ENCODE measurements at places on chromosomes 16 and 17.

GRCh38 chr17:1693339-1693738 is 8.7 kb upstream of the PRPF8 start:
- DNase-seq = no peak

GRCh38 chr17:64180089-64181073 is 50.4 kb upstream of the ERN1 start:
- DNase-seq = no peak

- DNase-seq = no peak
Observed at GRCh38 chr16:54049591-54050458, 236.8 kb downstream of the IRX3 start.

- DNase-seq = no peak
Observed at GRCh38 chr17:2238432-2239169, 65.0 kb downstream of the SMG6 start.

DNA sequence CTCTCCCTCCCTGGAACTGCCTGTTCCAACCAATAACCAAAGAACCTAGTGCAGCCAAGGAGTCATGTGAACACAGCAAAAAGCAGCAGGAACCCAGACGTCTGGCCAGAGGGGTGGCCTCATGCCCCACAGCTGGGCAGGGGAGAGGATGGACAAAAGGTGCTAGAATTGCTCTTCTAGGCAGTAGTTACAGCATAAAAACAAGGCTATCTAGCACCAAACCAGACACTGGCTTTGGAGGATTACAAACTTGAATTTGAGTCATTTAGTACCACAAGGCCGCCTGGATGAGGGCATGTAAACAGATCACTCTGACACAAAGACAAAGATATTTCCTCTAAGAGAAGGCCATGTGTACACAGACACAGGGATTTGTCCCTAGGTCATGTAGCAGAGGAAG is 423.3 kb upstream of the MAF start:
- no peak for DNase-seq

- DNase-seq = no peak
Observed at GRCh38 chr17:67470163-67470562, 93.1 kb downstream of the PITPNC1 start.

GRCh38 chr16:67546761-67547422 is 15.4 kb upstream of the CTCF start:
- peak; percentile 60 for DNase-seq

DNA sequence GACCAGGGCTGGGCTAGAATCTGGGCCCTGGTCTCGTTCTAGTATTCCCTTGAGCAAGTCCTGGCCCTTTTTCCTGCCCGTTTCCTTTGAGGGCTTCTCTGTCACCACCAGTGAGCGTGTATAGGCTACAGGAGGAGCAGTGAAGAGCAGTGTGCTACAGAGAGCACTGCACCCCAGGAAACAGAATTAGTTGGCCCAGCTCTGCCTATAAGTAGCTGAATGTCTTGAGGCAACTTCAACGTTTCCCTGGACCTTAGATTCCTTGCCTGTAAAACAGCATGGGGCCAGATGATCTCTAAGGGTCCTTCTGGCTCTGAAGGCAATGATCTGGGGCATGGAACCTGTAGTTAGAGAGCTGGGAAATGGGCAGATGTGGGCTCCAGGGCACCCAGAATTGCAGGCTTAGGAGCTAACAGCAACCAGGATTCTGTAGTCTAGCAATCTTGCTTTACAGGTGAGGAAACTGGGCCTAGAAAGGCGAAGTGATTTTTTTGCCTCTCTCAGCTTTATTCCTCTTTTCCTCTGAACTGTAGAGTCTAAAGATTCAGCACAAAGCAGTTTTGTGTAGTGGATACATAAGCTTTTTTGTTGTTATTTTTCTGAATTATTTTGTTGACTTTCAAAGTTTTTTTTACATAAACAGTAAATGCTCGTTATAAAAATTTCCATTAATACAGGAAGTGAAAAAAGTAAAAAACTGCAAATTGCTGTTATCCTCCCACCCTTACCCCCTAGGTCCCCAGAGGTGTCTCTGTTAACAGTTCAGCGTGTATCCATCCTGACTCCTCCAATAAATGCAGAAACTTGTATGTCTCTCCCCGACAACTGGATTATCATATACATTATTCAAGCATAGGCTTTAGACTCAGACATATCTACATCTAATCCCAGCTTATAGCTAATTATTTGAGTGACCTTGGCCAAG is 1.7 kb upstream of the MYL4 start:
- no peak for DNase-seq

GRCh38 chr17:6350806-6351205 is 84.1 kb downstream of the AIPL1 start:
- DNase-seq = no peak

- no peak for DNase-seq
Observed at GRCh38 chr16:20952139-20952920, 51.8 kb downstream of the LYRM1 start.

DNA sequence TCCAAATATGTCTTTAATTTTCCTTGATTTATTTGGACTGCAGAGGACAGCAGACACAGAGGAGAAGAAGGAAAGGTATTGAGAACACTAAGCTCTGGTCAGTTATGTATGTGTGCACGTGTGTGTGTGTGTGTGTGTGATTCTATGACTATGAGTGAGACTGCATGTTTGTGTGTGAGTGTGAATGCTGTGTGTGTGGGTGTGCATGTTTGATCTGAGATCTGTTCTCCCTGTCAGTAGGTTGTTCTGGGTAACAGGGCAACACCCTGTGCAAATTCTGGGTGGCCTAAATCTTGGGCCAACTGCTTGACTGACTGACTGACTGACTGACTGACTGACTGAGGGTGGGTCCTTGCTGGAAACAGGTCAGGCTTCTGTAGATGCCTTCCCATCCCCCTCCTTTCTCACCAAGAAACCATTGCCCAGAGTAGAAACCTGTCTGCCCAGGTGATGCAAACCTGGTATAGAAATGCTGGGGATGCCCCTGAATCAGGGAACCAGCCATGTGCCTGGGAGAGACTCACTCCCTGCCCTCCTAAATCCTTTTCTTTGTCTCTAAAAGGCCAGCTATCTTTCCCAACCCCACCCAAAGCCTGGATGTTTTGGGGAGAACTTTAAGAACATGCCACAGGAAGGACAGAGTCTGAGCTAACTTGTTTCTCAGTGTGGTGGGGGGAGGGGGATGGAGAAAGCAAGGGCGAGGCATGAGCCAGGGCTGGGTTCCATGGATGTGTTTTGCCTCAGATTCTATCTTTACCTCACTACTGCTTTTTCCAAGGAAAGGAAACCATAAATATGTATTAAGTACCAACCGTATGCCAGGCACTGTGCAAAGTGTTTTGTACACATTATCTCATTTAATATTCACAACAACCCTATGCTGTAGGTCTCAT is 4.5 kb upstream of the NR1D1 start:
- no peak for DNase-seq

GRCh38 chr17:68973098-68973846 is 18.1 kb upstream of the ABCA8 start:
- no peak for DNase-seq

- DNase-seq = no peak
Observed at GRCh38 chr17:16191604-16192003, 23.7 kb downstream of the NCOR1 start.

DNA sequence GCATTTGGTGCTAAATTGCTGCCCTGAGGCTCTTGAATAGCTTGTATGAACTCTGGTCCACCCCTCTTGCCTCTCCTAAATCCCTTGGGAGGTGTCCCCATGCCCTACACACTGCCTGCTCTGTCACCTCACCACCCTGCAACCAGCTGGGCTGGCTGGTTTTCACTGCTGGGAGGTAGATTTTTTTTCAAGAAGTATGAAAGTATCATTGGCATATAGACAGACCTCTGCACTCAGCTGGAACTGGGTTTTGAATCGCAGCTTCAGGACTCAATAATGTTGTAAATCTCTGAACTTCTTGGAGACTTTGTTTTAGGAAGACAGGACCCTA is 184.9 kb downstream of the MSI2 start:
- no peak for DNase-seq

GRCh38 chr17:9185688-9186284 is 164.5 kb downstream of the NTN1 start:
- no peak for DNase-seq

DNA sequence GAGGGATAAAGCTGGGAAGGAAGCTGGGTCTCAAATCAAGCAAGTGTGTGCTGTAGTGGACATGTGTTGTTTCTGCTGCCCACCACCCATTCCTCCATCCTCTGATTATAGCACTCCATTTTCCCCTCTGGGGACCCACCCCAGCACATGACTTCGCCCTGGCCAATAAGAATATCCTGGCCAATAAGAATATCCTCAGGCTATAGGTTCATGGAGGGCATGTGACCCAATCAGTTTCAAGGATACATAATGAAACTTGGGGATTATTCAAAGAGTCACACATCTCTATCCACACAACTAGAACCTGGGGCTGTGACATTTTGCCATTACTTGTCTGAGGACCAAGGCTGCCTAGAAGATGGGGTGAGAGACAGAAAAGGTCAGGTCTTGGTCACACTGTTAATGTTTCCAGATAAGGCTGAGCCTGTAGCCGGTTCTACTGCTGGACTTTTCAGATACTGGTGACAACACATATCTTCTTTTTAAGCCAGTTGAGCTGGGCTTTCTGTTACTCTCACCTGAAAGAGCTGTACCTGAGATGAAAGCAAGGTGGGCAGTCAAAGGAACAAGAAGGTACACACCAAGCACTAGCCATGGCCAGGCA is 33.7 kb downstream of the MYO18A start:
- no peak for DNase-seq

- no peak for DNase-seq
Observed at GRCh38 chr16:5022521-5022920, 11.2 kb downstream of the NAGPA start.

DNA sequence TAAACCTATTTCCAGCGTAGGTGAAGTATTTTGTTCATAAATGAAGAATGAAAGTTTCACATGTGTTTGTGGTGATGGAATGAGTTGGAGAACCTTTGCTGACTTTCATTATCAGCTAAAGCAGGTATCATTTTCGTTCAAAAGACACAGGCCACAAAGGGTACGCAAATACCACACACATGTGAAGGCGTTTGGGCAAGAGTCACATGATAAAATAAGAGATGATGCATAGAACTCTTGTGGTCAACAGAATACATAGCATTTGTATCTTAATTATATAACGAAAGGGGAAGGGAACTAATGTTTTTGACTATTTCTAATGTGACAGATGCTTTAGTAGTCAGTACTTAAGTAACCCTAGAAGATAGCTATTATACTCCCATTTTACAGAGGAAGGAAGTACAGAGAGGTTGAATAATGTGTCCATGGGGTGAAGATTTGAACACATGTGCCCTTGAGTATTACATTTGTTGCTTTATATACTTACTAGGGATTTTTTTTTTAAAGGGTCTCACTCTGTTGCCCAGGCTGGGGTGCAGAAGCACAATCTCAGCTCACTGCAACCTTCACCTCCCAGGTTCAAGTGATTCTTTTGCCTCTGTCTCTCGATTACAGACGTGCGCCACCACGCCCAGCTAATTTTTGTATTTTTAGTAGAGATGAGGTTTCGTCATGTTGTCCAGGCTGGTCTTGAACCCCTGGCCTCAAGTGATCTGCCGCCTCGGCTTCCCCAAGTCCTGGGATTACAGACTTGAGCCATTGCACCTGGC is 4.8 kb downstream of the RPA1 start:
- DNase-seq = no peak

- no peak for DNase-seq
Observed at GRCh38 chr17:77287432-77288068, 146.8 kb downstream of the SEC14L1 start.

DNA sequence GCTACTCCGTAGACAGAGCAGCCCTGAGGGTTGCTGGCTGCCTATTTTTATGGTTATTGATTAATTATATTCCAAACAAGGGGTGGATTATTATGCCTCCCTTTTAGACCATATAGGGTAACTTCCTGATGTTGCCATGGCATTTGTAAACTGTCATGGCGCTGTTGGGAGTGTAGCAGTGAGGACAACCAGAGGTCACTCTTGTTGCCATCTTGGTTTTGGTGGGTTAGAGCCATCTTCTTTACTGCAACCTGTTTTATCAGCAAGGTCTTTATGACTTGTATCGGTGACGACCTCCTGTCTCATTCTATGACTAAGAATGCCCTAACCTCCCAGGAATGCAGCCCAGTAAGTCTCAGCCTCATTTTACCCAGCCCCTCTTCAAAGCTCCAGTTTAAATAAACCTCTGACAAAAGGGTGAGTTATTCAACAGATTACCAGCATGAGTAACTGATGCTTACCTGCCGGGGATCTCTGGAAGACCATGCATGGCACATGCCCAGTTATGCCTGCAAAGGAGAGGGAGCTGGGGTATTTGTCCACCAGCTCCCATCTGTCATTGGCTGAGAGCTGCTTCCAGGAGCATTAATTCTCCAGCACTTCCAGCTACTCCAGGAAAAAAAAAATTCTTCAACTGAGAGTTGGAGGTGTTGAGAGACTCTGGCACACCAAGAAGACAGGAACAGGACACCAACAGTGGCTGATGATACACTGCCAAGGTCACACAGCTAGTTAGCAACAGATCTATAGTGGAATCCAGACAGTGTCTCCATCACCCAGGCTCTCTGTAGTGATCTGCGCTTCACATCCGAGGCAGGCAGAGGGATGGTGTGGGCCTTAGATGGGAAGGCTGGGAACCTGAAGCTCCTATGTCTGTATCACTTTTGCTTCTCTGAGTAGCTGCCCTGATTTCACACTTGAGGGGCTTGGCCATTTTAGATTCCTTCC is 36.6 kb upstream of the IL21R start:
- no peak for DNase-seq

DNA sequence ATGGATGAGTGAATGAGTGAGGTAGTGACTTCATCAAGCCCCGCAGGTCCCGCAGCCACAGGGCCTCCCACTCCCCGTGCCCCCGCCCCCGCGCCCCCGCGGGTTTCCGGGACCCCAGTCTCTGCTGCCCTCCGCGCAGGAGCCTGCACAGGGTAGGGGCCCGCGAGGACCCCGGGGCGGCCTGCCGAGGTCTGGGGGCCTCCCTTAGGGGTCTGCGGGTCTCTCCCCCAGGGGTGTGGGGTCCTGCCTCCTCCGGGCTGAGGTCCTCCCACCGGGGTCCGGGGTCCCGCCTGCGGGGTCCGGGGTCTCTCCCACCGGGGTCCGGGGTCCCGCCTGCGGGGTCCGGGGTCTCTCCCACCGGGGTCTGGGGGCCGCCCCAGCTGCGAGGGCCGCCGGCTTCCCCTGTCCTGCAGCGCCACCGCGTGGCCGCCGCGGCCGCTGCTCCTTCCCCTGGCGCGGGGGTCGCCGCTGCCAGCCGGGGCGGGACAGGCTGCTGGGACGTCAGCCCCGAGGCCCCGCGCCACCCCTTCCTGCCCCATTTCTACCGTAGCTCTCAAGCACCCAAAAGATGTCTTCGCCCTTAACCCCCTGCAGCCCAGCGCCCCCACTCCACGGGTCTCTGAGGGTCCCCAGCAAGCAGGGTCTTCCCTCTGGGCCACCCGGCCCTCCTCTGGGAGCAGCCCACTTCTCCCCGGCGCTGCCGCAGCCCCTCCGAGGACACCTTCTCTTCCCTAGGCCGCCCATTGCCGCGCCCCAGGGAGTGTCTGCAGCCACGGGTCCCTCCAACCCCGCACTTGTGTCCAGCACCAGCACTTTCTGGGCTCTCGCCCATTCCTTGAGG is 10.4 kb upstream of the CHMP6 start:
- peak; percentile 42 for DNase-seq

- DNase-seq = no peak
Observed at GRCh38 chr16:84785843-84786581, 33.8 kb upstream of the CRISPLD2 start.

GRCh38 chr16:7755347-7755882 is 422.8 kb downstream of the RBFOX1 start:
- no peak for DNase-seq

GRCh38 chr16:71628810-71629209 is 2.8 kb downstream of the MARVELD3 start:
- DNase-seq = no peak

- DNase-seq = no peak
Observed at GRCh38 chr17:39664581-39665561, at the start of gene TCAP. Gene TCAP (plus strand): TSS chr17:39665349. CDS start chr17:39665360, 11 bp downstream.

GRCh38 chr16:89864527-89864820 is 8.9 kb upstream of the TCF25 start:
- no peak for DNase-seq
